Kidney glomerular epithelial cell (primary cell): ENCODE measurements at places on chromosomes 4 and X.

GRCh38 chr4:112840061-112840460 is 203.1 kb downstream of the LARP7 start:
- DNase-seq = peak; percentile 73

DNA sequence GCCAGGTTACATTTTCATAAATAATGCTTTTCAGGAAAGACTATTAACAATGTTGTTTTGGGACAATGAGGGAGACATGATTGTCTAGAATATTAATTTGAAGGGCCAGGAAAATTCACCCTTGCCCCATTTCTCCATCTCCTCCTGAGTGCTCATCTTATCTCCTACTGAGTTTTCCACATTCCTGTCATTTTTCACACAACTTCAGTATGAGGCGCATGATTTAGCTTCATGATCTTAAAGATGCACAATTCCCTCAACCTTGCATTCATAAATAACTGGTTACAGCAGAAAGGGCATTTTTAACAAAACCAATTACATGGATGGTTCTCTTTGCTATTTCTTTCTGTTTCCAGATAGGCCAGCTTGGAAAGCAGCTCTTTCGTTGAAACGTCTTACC is 1699.2 kb upstream of the IGFBP7 start:
- peak; percentile 13 for DNase-seq

DNA sequence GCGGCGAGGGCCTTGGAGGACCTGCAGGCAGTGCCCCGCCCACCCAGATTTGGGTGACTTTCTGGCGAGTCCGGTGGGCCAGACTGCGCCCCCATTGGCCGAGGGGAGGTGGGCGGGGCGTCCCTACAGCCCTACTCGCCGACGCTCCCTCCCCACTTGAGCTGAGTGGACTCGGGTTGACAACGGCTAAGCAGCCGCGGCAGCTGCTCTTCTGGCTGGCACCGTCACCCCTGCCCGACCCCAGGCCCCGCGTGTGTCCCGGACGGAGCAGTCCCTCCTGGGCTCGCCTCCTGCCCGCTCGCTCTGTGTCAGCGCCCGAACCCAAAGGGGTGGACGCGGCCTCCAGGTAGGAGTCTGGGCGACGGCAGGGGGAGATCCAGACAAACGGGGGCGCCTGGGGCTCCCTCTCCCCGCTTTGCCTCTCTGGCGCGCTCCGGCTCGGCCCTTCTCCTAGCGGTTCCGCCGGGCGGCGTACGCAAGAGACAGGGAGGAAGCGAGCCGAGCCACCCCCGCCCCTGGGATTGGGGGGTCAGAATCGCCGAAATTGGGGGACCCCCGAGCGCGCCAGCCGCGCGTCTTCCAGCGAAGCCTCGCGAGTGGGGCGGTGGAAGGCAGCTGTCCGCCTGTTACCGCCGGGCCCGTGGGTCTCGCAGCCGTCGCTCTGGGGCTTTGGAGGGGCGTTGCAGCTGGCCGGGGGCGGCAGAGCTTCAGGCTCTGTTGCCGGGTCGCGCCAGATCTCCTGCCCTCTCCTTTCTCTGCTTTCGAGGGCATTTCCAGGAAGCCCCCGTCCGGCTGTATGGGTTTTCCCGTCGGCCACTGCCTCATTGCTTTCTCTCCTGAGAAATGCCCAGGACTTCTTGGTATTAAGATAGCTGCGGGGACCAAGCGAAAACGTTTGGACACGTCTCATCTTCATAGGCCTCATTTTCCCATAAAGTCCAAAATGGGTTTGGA is 46.3 kb downstream of the STARD8 start:
- no peak for DNase-seq

GRCh38 chrX:100413229-100413628 is 3.2 kb upstream of the PCDH19 start:
- no peak for DNase-seq

DNA sequence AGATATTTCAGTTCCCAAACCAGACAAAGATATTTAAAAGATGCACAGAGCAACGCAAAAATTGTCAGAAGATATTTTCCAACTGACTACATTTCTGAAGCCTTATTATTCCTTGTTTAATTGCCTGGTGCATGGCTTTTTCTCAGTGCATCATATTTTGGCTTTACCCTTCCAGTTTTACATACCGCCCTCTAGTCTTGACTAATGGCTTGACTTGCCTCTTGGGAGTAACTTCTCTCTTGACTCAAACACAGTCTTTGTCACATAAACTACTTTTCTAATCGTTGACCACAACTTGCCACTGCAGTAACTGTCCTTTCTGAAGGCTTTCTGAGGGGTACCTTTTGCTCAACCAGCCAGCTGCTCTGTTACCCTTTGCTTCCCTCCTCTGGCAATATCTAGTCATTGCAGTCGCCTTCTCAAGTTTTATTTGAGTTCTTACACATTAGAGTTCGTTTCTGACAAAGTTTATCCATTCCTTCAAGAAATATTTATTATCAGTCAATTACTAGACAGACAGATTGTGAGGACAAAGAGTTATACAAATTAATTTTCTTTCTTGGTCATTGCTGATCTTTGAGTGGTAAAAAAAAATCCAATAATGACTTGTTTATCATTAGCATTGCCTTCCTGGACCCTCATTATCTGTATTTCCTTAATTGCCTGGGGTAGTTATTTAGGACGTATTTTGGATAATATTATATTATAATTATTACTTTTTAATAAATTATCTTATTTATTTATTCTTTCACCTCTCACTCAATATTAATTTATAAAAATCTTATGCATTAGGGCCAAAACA is 506.9 kb upstream of the PCDH10 start:
- DNase-seq = peak; percentile 63

DNA sequence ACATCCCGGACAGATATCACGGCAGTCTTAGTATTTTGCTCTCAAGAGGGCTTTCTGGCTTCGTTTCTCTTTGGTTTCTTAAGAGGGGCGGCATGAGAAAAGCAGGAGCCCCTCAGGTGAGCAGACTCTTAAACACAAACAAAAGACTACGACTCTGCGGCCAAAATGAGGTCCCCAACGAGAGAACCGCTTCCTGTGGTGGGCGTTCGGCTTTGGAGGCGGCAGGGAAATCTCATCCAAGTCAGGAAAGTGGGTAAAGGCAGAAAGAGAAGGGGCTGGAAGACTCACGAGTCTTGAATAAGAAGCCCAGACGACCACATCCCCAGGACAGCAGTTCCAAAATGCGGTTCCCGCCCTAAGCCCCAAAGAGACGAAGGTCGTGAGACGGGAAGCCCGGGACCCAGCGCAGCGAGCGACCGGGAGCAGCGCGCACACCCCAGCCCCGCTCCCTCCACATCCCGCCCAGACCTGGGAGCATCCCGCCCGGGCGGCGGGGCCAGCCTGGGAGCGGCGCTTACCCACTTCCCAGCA is 409 bp downstream of the UGDH start:
- DNase-seq = no peak
